Activated effector memory CD4-positive, alpha-beta T cell treated with Interleukin-2 at 50 U/mL for 16 hours (primary cell): ENCODE measurements at places on chromosomes 4 and X.

DNA sequence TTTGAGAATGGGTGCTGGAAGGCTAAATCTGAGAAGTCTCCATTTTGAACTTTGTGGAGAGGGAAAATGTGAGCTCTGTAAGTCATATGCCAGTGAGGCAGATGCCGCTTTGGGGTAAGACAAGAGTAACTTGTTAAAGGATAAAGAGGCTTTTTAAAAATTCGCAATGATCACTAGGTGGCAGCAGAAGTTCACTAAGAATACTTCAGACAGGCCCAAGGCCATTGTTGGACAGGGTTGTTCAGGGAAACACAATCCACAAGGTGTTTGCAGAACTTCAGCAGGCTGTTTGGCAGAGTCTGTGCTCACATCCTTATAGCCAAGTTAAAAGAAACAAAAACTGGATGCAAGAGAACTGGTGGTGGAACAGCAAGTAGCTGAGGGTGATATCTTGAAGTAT lies 13.7 kb upstream of the PIGA start:
- DNase-seq, result no peak

GRCh38 chr4:55979562-55979961 lies 30.8 kb downstream of the CEP135 start:
- DNase-seq, result no peak

GRCh38 chr4:128831531-128832242 lies 22.2 kb downstream of the JADE1 start:
- DNase-seq, result no peak

DNA sequence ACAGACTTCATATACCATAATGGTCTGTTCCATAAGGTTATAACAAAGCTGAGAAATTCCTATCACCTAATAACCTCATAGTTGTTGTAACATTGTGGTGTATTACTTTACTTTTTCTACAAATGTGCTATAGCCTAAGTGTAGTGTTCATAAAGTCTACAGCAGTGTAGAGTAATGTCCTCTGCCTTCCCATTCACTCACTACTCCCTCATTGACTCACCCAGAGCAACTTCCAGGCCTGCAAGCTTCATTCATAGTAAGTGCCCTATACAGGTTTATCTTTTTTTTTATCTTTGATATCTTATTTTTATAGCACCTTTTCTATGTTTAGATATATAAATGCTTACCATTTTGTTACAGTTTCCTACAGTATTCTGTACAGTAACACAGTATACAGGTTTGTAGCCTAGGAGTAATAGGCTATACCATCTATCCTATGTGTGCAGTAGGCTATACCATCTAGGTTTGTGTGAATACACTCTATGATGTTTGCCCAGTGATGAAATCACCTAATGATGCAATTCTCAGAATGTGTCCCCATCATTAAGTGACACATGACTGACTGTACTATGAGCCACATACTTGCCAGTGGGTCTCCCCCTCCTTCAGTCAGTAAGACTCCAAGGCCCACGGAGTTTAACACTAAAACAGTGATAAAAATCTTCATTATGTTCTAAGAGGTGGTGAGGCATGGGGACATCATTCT lies 299.9 kb downstream of the UNC5C start:
- no peak for DNase-seq

- DNase-seq, result no peak
These were observed 57.5 kb downstream of the FAM13A start for GRCh38 chr4:88999392-88999930.
